Fibroblast of the aortic adventitia (primary cell): ENCODE measurements at places on chromosomes 5 and 9. TPM values are rescaled to one million over a fixed set of nuclear protein-coding genes. Genes with fewer than 3 reads are reported as not detected.

- peak; percentile 3 for DNase-seq
These were observed 1082.9 kb upstream of the SEMA6A start for GRCh38 chr5:117657541-117657940.

GRCh38 chr5:103305809-103306208, 47.2 kb downstream of the MACIR start:
- DNase-seq: no peak

DNA sequence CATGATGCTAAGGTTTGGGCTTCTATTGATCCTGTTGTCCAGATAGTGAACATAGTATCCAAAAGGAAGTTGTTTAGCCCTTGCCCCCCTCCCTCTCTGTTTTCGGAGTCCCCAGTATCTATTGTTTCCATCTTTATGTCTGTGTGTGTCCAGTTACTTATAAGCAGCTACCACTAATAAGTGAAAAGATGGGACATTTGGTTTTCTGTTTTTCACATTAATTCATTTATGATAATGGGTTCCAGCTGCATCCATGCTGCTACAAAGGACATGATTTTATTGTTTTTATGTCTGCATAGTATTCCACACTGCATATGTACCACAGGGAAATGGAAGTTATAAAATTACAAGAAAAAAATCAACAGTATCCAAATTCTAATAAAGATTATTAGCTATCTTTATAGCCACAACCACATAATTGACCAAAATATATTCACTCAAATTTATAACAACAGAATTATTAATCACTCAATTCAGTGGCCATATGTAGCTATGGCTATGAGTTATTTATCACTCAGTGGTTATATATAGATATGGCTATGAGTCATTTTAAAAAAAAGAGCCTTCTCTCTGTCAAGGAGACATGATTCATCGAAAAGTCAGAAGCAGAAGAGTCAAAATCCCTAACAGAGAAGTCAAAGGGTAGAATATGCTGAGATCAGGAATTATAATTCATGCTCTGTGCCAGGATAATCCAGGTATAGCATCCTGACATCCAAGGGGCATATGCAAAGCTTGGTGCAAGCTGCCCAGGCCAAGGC, 367.5 kb downstream of the DEPDC1B start:
- DNase-seq: peak; percentile 30

- no peak for DNase-seq
These were observed 79.2 kb downstream of the MEGF10 start for GRCh38 chr5:127369796-127370195.

DNA sequence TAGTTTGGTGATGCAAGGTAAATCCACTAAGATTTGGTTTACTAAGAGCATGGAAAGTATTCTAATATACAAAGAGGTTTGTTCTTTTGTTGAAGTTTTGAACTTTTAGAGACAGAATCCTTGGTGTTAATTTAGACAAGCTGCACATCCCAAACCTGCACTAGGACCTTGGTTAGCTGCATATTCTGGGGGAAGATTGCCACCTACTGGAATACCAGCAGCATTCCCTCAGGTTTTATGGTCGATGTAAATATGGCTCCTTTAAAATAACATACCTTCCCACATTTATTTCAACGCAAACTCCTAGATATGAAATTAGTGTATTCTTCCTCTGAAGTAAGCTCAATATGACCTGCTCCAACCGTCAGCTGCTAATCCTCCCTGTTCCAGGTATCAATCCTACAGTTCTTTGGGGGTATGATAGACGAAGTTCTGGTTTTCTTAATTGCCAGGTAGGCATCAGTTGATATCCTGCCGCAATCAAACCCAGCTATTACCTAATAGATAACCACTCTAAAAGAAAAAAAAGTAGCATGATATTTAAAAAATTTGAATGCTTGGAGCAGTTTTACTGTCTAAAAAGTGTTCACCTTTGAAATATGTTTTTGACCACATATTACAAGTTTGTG, 624.1 kb downstream of the ISL1 start:
- peak; percentile 50 for DNase-seq

- DNase-seq: peak; percentile 70
These were observed 2.8 kb downstream of the TICAM2 start for GRCh38 chr5:115599502-115599901.

DNA sequence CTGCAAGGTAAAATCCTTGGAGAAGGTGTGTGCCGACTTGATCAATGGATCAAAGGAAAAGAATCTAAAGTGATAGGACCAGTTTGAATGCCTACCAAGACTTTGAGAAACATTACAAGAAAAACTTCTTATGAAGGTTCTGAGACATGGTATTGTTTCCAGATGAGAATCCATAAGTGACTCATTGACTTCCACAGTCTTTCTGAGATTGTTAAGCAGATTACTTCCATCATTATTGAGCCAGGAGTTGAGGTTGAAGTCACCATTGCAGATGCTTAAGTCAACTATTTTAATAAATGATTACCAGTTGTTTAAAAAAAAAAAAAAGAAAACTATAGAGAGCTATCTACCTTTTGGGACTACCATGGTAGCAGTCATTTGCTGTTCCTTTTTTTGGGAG, 7.0 kb downstream of the LNPEP start:
- peak; percentile 59 for DNase-seq

DNA sequence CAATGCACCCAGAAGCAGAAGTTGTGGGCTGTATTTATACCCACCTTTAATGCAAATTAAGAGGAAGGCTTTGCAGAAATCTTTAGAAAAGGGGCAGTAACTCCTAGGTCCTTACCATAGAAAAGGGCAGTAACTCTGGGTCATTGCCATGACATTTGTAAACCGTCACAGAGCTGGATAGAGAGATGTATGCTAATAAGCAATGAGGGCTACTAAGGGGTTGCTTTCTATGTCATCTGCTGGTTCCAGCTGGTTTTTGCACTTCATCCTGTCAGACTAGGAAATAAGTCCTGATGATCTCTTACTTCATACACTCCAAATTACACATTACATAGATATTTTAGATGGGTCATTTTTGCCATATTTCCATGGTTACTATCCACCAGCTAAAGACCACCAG, 299.1 kb upstream of the TYRP1 start:
- DNase-seq: no peak

- no peak for DNase-seq
These were observed 300.4 kb downstream of the MAN2A1 start for GRCh38 chr5:109989994-109990722.

DNA sequence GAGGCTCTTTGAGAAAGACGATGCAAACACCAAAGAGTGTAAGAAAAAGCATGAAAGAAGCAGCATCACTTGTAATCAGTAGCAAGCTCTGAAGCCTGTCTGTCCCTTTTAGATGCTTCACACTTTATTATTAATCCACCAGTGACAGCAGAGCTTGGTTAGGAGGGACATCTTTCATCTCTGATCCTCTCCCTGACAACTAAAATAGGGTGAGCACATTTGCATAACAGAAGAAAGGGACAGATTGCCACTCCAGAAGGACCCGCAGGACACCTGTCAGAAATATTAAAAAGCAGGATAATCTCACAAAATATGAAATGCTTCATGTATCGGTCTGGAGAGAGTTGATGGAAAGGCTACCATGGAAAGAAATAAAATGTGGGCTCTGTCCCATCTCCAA, 71.4 kb upstream of the MAP1B start:
- DNase-seq: no peak

GRCh38 chr5:75736273-75736672, 19.0 kb upstream of the POC5 start:
- no peak for DNase-seq

GRCh38 chr9:4243113-4243512, 56.8 kb downstream of the GLIS3 start:
- DNase-seq: no peak

DNA sequence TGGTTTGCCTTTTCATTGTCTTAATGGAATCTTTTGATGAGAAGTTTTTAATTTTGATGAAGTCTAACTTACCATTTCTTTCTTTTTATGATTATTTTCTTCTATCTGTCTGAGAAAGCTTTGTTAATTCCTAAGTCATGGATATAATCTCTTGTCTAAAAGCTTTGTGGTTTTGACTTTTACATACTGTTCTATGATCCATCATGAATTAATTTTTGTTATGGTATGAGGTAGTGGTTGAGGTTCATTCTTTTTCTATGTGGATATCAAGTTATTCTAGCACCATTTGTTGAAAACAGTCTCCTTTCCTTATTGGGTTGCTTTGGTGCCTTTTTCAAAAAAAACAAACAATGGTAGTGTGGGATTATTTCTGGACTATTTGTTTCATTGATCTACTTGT, 20.4 kb downstream of the FBXO10 start:
- DNase-seq: no peak

DNA sequence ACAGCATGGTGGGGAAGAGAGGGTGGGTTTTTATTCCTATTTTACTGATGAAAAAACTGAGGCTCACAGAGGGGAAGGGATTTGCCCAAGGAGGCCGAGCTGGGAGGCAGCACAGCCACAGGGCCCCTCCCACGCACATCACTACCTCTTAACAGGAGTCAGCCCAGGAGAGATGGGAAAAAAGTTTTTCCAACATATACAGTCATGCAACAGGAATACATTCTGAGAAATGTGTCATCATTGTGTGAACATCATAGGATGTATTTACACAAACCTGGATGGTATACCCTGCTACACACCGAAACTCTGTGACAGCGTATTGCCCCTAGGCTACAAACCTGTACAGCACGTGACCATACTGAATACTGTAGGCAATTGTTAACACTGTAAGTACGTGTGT, 11.6 kb downstream of the TRAF1 start:
- DNase-seq: no peak

DNA sequence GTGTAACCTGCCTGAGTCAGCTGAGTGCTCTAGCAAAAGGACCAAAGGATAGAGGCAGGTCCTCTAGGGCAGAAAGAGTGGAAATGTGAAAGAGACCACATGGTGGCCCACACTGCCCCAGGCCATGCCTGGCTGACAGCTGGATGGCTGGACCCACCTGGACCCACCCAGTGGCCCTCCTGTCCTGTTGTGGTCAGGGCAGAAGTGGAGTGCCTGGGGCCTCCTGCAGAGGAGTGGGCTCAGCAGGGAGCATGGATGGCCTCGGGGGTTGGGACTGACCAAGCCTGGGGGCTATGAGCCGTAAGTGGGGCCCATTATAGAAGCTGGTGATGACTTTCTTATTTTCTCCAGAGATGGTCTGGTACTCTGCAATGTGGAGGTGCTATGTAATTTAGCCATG, 55.7 kb upstream of the FAM120AOS start:
- DNase-seq: no peak

DNA sequence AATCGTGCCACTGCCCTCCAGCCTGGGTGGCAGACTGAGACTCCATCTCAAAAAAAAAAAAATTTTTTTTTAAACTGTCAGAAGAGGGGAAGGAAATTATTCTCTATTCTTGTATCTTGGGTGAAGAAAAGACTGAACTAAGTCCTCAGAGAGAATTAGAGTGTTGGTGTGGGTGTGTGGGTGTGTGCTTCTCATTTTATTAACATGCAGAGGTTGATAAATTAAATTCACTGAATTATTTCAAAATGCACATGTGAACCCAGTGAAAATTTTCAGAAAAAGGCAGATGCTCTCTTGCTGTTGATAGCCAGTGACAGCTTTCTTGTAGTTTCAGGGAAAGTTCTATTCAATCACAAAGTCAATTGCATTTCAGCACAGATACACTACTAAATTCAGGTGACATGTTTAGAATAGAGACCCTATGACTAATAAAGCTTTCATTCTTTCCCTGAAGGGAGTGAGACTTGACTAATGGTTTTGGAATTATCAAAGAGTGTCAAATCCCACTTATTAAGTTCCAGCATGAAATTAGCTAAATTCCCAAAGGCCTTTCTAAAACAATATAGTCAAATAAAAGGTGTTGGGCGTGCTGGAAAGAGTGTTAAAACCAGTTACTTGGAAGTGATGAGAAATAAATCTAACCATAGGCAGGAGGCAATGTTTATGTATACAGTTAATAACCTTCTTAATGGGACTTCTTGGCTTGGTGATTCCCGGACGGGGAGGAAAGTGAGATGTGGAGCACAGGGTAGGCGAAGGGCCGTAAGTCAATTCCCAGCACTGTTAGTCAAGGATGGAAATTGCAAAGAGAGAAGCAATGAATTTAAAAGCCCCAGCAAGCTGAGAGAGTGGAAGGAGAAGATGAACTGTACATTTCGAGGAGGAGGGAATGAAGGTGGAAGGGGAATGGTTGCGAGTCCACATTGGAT, 103.2 kb upstream of the SPATA31D4 start:
- no peak for DNase-seq

Gene ASS1
- 73.1 and 123 TPM in 2 replicates for total RNA-seq

Gene AIF1L
- total RNA-seq: 0.25 and 0.45 TPM in 2 replicates

Gene NPR3
- 2.8 and 23.7 TPM in 2 replicates for total RNA-seq

Gene ZDHHC11B
- total RNA-seq: under 0.01 and 0.74 TPM in 2 replicates

Gene RNF183
- not detected in 2 replicates for total RNA-seq

Gene SUSD3
- total RNA-seq: 0.09 TPM in 1 of 2 replicates, not detected in the other

Gene ORM2
- total RNA-seq: not detected in 2 replicates
